ENCODE measurements at places on chromosomes 1 and 21. TPM values are rescaled to one million over a fixed set of nuclear protein-coding genes. Genes with fewer than 3 reads are reported as not detected.
A peak's percentile ranks its signal among the peaks of the same experiment; 100 is the strongest.

DNA sequence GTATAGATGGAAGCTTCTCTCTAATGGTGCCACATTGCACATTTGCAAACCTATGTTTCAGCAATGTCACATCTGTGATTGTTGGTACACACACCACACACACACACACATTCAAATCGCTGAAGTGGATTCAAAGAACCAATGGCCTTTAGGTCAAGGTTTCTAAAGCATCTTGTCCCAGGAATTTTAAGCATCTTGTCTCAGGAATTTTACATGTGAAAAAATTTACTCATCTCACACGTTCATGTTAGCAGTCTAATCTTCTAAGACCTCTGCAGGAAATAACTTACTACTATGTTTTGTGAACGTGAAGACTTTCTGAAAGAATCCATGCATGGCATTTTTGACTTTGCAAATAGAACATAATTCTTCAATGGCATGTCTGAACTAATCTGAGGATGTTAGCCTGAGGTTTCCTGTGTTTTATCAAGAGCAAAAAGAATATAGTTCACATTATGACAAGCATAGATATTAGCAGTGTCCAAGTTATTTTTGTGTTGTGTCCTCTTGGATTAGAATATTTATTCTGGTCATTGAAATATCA lies 125.1 kb downstream of the CYYR1 start:
- H3K36me3 ChIP-seq = no peaks in the 10 kb centered on the region
- no peak overlapping the region for H3K4me3 ChIP-seq
- DNase-seq = no peak
- H3K27ac ChIP-seq = no peak overlapping the region

- H3K36me3 ChIP-seq = no peaks in the 10 kb centered on the region
- no peak overlapping the region for H3K27ac ChIP-seq
- H3K27me3 ChIP-seq = no peaks in the 10 kb centered on the region
- H3K4me1 ChIP-seq = no peaks in the 10 kb centered on the region
- no peak for DNase-seq
- no peak overlapping the region for H3K4me3 ChIP-seq
Observed at GRCh38 chr1:63675420-63675931, 82.3 kb downstream of the PGM1 start.

GRCh38 chr1:178642282-178642681 lies 82.8 kb upstream of the RALGPS2 start:
- no peaks in the 10 kb centered on the region for H3K27me3 ChIP-seq
- no peaks in the 10 kb centered on the region for H3K4me1 ChIP-seq
- DNase-seq = no peak
- H3K36me3 ChIP-seq = no peaks in the 10 kb centered on the region
- H3K4me3 ChIP-seq = no peak overlapping the region

TTC39A gene
- total RNA-seq = 3.1 TPM

GRCh38 chr1:113849072-113849471 lies 22.4 kb downstream of the PTPN22 start:
- no peaks in the 10 kb centered on the region for H3K36me3 ChIP-seq
- H3K4me1 ChIP-seq = peaks cover 20% of the 10 kb centered on the region
- DNase-seq = no peak
- no peak overlapping the region for H3K4me3 ChIP-seq
- no peaks in the 10 kb centered on the region for H3K27me3 ChIP-seq

GRCh38 chr1:51684776-51685175 lies 67.9 kb downstream of the OSBPL9 start:
- no peaks in the 10 kb centered on the region for H3K36me3 ChIP-seq
- peaks cover 14% of the 10 kb centered on the region for H3K4me1 ChIP-seq
- no peak for DNase-seq
- H3K27ac ChIP-seq = no peak overlapping the region

GRCh38 chr1:42686418-42686817 lies 4.2 kb downstream of the YBX1 start:
- H3K36me3 ChIP-seq = peaks cover 55% of the 10 kb centered on the region
- H3K4me3 ChIP-seq = no peak overlapping the region
- H3K4me1 ChIP-seq = peaks cover 30% of the 10 kb centered on the region

DNA sequence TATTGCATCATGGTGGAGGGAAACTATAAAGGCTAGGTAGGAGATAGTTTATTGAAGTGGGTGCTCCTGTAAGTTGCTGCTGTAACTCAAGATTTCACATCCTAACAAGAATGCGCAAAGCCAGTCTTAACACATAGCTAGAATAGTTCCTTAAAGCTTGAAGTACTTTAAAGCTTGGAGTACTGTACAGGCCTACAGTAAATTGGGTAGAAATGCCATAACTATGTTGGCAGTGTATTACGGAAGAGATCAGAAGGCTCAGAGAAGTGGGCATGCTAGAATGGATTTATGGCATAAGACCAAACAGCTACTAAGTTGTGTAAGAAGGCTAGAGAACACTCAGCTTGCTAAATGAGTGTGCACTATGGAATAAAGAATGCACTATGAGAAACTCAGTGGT lies 44.5 kb downstream of the DMRTA2 start:
- H3K4me1 ChIP-seq = no peaks in the 10 kb centered on the region
- no peak overlapping the region for H3K4me3 ChIP-seq
- no peaks in the 10 kb centered on the region for H3K36me3 ChIP-seq
- no peak for DNase-seq

GRCh38 chr1:220483700-220484099 lies 44.2 kb upstream of the MARK1 start:
- no peaks in the 10 kb centered on the region for H3K36me3 ChIP-seq
- no peaks in the 10 kb centered on the region for H3K27me3 ChIP-seq
- no peak overlapping the region for H3K27ac ChIP-seq
- no peaks in the 10 kb centered on the region for H3K4me1 ChIP-seq
- no peak for DNase-seq

DNA sequence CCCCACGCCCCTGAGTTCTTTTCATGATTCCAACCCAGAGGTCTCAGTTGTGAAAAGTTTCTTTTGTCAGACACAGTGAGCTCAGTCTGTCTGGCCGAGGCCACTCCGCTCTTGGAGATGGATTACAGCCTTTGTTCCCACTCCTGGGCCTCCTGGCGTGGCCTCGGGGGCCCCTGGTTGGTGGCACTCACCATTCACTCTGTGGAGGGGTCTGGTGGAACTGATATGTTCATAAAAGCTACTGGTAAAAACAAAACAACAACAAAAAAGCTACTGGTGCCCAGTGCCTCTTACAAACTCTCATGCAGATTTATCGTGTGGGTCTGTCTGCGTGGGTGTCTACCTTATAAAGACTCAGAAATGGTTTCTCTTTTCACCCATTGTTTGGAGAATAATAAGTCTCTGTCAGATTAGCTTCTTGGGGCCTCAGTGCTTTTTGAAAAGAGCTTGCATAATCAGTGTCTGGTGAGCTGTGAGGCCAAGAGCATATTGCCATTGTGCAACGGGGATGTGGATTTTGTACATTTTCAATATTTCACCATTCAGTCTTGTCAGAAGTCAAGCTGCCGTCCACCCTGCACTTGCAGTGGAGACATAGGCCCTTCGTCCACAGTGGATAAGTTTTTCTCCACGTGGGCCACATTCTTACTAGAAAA lies 86.7 kb downstream of the GALNT2 start:
- no peaks in the 10 kb centered on the region for H3K36me3 ChIP-seq
- peak; percentile 88 for DNase-seq
- H3K4me1 ChIP-seq = peaks cover 52% of the 10 kb centered on the region
- no peak overlapping the region for H3K4me3 ChIP-seq

DNA sequence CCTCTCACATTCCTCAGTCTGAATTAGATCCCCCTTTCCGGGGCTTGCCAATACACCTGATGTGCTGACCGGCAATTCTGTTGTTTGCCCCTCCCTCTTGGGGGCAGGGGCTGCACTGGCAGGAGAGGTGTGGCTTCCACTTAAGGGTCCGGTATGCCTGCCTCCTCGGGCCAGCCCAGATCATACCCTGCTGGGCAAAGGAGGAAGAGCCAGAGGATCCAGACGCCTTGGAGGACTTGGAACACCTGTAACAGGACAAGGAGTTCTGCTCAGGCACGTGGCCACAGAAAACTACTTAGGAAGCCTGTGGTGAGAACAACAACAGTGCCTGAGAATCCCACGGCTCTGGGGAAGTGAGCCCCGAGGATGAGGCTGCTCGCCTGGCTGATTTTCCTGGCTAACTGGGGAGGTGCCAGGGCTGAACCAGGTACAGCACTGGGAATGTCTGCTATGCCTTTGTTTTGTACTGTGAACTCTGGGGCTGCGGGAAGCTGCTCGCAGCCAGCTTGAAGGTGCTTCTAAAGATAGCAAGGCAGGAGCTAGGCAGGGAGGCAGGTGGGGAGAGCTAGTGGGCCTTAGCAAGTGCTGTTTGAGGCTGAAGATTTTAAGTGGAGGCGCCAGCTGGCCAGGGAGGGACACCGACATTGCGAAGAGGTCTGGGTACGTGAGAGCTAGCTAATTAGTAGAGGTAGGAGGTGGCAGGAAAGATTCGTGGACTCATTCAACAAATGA lies at the start of gene SMPDL3B:
Gene SMPDL3B, plus strand, starts transcription at position 183 of the 732 bp plus-strand sequence. Its CDS starts 184 bp downstream, at position 367.
- peak within 1 kb of the TSS; percentile 30 for H3K4me3 ChIP-seq
- H3K27me3 ChIP-seq = no peaks in the 10 kb centered on the region
- H3K36me3 ChIP-seq = no peaks in the 10 kb centered on the region
- no peak within 1 kb of the TSS for H3K27ac ChIP-seq
- no peak for DNase-seq

- H3K27me3 ChIP-seq = no peaks in the 10 kb centered on the region
- no peak overlapping the region for H3K27ac ChIP-seq
- no peak for DNase-seq
- H3K4me1 ChIP-seq = peaks cover 14% of the 10 kb centered on the region
- no peaks in the 10 kb centered on the region for H3K36me3 ChIP-seq
Observed at GRCh38 chr1:68317543-68317942, 85.2 kb upstream of the WLS start.

DNA sequence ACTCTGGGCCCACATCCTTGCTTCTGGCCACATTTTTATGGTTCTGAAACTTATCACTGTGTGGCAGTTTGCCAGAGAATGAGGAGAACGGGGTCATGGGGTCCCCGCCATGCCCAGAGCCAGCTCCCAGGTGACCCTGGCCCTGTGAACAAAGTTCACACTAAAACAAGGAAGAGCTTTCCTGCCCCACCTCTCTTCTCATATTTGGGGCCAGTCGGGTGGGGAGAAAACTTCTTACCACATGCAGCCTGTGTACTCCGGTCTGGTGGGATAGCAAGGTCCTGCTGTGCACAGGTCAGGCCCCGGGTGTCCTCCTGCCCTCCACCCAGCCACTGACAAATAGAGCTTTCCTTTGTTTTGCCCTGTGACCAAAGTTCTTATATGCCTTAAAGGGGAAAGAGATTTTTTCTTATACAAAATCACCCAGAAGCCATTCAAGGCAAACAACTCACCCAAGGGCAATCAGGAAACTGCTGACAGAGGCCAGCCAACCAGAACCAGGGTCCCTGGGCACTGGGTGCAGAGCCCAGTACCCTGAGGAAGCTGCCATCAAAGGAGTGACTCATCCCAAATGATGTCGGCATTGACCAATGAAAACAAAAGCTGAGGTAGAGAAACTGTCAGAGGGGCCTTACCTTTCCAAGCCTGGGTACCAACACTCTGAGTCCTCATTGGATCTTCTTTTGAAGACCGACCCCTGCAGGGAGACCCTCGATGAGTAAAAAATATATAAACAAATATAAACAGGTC lies 53.6 kb downstream of the OLIG1 start:
- no peaks in the 10 kb centered on the region for H3K4me1 ChIP-seq
- H3K27me3 ChIP-seq = peaks cover 61% of the 10 kb centered on the region
- H3K36me3 ChIP-seq = no peaks in the 10 kb centered on the region
- DNase-seq = no peak
- no peak overlapping the region for H3K4me3 ChIP-seq

DNA sequence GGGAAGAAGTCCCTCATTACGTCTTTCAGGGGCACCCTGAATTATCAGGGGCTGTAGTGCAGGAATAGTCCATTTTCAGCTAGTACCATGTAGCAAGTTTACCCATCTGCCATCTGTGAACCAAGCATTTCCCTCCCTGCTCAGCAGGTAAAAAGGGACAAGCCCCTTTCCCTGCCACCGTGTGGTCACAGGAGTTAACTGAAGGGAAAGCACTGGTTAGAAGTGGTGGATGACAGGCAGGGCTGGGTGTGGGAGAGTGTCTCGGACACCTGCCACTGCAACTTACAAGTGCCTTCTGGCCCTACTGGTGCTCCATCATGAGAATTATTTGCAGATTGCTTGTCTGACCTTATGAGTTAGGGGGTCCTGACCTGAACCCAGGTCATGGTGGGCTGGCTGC lies 32.0 kb upstream of the IGSF5 start:
- H3K4me1 ChIP-seq = no peaks in the 10 kb centered on the region
- no peaks in the 10 kb centered on the region for H3K27me3 ChIP-seq
- no peak overlapping the region for H3K4me3 ChIP-seq
- H3K27ac ChIP-seq = no peak overlapping the region

- peaks cover 8% of the 10 kb centered on the region for H3K4me1 ChIP-seq
- no peak overlapping the region for H3K27ac ChIP-seq
- no peak overlapping the region for H3K4me3 ChIP-seq
- no peak for DNase-seq
- H3K36me3 ChIP-seq = no peaks in the 10 kb centered on the region
Observed at GRCh38 chr21:42495027-42495426, 997 bp downstream of the RSPH1 start.

CFAP107 gene
- total RNA-seq = not detected

FASLG gene
- total RNA-seq = not detected

DNA sequence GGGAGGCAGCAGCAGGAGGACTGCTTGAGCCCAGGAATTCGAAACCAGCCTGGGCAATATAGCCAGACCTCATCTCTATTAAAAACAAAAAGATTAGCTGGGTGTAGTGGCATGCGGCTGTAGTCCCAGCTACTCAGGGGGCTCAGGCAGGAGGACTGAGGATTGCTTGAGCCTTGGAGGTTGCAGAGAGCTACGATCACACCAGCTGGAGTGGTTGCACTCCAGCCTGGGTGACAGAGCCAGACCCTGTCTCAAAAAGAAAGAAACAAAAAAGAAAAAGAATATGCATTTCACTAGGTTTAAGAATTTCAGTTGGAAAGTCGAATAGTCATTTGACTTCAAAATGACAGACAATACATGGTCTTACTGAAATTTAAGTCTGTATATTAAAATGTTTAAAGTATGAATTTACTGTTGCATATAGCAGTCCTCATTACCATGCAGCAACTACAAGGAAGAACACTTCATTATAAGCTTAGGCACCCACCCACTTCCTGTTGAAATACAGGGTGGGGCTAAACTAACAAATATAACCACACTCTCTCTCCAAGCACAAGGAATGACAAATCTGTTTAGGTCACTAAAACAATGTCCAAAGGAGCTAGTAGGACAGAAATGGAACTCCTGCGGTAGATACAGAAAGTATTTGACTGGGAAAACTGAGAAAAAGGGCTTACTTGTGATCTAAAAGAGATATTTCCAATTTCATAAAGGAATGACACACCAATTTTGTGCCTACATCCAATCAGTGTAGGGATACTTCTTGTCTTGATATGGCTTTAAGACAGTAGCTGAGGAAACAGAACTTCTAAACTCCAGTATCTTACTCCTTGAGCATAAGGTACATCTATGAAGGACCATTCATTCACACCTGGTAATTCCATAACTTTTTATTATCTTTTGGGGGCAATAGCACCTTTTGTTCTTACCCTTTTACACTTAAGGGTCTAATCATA lies 44.1 kb downstream of the GPR3 start:
- DNase-seq = peak; percentile 82
- peak overlapping the region; percentile 81 for H3K27ac ChIP-seq
- no peaks in the 10 kb centered on the region for H3K36me3 ChIP-seq
- H3K4me1 ChIP-seq = peaks cover 50% of the 10 kb centered on the region
